ENCODE measurements at places on chromosomes 16 and 17. TPM values are rescaled to one million over a fixed set of nuclear protein-coding genes. Genes with fewer than 3 reads are reported as not detected.

Gene EVPL
- total RNA-seq: not detected

Gene ANKRD40CL
- total RNA-seq: not detected

Gene PRRT2
- 6.7 TPM for total RNA-seq

DNA sequence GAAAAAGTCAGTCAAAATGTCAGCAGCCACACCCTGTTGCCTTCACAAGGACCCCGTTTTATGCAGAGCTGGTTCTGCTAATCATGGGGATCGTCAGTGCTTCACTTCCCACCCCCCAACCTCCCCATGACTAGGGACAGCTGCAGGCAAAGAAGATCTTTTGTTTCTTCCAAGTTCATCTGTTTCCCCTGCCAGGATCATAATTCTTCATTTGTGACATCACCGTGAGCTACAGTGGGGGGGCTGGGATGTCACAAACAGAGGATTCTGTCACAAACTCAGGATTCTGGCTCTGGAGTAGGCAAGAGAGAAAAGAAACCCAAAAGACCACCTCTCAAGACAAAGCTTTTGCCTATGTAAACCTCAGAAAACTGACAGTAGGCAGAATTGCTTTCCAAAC is 24.7 kb downstream of the DNAJC7 start:
- no peak for DNase-seq

GRCh38 chr17:80204626-80205468 is 15.3 kb downstream of the SGSH start:
- DNase-seq: no peak

DNA sequence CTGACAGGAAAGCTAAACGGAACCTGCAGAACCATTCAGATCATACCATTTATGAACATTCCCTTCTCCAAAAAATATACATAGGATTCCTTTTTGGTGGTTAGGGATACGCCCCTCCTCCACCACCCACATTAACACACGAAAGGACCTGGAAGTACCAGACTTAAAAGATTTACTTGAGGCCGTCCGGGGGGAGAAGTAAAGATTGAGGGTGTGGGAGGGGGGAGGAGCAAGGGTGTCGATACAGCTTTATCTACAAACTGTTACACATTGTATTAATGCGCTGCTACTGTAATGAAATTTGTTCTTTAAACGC is 537 bp downstream of the PALB2 start:
- DNase-seq: no peak

Gene PYY
- total RNA-seq: not detected

GRCh38 chr16:10514369-10515055 is 65.9 kb downstream of the EMP2 start:
- peak; percentile 30 for DNase-seq

Gene DLX4
- total RNA-seq: not detected

Gene CFAP97D1
- 0.16 TPM for total RNA-seq

DNA sequence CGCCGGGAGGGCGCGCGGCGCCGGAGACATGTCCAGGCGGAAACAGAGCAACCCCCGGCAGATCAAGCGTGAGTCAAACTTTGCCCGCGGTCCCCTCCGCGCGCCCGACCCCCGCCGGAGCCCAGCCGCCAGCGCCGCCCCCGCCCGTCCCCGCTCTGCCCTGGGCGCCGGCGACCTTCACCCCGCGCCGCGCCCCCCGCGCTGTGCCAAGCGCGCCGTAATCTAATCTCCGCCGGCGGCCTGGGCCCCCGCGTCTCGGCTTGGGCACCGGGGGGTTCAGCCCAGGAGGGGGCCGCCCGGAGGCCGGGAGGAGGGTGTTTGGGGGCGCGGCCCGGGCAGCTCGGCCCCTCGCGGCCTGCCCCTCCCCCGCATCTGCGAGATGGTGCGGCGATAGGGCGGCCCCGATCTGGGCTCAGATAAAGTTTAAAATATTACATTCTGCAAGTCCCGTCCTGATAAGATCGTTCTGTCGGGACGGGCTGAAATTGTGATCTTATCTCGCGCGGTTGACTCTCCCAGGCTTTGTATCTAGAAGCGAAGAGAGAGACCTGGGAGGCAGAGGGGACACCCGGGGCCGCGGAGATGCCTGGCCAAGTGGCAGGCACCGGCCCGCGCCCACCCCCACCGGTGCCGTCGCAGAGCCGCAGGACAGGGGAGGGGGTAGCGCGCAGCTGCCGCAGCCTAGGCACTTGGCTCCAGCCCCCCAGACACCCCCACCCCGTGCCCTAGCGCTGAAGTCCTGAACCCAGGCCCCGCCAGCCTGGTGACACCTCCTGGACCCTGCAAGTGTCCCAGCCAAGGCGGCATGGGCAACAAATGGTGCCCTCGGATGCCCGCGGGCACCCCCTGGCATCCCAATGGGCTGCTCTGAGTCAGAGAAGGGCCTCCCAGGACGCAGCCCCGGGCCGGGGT is 787 bp downstream of the ZFPM1 start:
- no peak for DNase-seq

- DNase-seq: no peak
These were observed 41.6 kb downstream of the MAPT start for GRCh38 chr17:45935710-45936509.

Gene KRTAP4-9
- total RNA-seq: not detected

DNA sequence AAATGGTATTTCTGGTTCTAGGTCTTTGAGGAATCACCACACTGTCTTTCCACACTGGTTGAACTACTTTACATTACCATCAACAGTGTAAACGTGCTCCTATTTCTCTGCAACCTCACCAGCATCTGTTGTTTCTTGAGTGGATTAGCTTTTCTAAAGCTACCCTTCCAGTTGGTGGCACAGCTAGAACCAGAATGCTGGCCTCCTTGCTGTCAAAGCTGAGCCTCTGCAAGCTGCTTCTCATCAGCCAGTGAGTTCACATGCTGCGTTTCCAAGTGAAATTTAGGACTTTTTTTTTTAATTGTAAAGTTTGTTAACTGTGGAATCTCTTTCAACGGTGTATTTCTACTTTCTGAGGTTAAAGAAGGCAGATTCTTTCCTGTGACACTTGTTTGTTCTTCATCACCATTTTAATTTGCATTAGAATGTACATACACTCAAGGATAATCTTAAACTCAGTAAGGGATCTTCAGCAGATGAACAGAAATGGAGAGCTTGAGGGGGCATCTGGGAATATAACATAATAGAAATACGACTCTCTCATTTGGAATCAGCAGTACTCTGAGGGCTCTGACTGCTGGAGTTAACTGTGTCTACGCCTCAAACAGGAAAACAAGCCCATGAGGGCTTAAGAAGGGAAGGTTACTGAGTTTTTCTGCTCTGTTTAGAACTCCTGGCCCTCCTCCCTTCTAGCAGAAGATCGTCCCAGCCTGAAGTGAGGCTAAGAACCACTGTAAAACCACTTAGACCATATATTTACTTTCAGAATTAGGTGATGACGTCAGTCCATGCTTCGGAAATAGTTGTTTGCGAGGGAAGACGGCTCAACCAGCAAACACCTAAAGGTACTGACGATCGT is 148.4 kb upstream of the FAM20A start:
- no peak for DNase-seq

DNA sequence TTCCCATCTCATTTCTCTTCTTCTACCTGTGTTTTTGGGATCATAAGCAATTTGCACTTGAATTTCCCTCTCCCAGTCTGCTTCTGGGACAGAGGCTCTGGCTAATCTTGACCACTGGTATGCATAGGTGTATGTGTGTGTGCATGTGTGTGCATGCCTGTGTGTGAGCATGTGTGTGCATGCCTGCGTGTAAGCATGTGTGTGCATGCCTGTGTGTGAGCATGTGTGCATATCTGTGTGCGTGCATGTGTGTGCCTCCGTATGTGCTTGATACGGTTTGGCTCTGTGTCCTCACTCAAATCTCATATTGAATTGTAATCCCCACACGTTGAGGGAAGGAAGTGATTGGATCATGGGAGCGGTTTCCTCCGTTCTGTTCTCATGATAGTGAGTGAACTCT is 77.7 kb downstream of the HAPSTR1 start:
- no peak for DNase-seq

Gene DHX40
- 29.8 TPM for total RNA-seq

GRCh38 chr17:78390241-78391050 is 12.0 kb downstream of the PGS1 start:
- DNase-seq: peak; percentile 99

- DNase-seq: peak; percentile 27
These were observed 12.9 kb downstream of the TRPV2 start for GRCh38 chr17:16428098-16428882.

DNA sequence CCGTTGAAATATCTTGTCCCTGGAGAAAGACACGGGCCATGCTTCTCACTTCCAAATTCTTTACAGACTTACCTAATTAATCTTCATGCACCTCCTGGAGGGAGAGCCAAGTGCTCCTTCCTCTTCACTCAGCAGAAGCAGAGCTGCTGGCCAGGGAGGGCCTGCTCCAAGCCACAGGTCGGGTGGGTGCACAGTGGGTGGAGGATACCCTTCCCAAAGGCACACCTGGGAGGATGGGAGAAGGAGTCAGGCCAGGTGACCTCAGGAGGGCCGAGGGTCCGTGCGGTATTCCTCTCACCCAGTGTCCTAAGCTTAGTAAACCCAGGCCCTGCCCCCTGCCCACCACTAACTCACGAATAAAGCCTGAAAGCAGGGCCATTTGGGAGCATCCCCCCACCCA is 171.3 kb upstream of the RPL38 start:
- DNase-seq: no peak

DNA sequence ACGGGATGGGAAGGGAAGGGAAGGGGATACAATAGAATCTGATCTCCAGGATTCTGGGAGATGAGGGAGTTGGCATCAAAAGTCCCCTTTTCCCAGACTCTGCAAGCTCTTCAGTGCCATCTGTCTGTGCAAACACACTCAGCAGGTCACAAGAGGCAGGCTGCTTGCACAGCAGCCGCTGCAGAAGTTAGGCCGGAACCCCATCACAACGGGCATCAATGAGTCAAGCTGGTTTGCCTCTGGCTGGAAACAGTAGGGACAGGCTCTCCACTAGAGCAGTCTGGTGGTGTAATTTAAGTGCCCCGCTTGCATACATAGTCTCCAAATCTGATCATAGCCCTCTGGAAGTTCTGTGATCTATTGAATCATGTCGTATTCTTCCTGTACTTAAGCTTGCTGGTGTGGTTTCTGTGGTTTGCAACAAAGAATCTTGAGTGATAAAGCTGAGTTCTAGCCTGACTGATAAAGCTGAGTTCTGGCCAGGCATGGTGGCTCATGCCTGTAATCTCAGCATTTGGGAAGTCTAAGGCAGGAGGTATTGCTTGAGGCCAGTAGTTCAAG is 33.7 kb upstream of the KDM8 start:
- peak; percentile 99 for DNase-seq

Gene GUCY2D
- total RNA-seq: not detected

- DNase-seq: no peak
These were observed 14.3 kb downstream of the NME2 start for GRCh38 chr17:51180486-51180885.

Gene MEAK7
- 36.1 TPM for total RNA-seq

Gene RASL10B
- total RNA-seq: 19.1 TPM

DNA sequence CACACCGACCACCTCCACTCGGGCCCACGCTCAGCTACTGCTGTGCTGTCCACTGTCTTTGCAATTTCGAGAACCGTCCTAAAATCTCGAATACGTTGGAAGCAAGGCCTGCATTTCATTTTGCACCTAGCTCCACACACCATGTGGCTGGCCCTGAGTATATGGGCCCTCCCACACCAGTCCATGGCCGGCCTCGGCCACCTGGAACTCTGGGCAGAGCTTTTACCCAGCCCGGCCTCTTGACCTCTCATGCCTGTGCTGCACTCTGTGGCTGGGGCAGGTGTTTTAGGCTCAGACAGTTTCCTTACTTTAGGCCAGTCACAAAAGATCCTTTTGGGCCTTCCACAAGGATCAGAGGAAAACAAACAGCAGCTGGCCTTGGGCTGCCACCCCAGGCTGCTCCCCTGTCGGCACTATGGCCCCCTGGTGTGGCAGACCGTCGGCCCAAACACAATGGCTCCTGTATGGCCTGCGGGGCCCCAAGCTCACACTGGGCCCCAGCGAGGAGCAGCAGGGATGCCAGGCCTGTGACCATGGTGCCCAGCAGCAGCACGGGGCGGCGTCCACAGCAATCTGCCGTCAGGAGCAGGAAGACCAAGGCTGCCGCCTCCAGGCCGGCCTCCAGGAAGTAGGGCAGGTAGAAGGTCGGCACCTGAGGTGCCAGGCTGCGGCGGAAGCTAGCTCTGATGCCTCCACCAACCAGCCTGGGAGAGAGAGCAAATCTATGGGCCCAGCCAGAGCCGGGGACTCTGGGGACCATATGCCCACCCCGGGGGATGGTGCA is 2.5 kb downstream of the SLC22A31 start:
- no peak for DNase-seq

Gene IRX6
- not detected for total RNA-seq

GRCh38 chr16:86806181-86806837 is 228.0 kb downstream of the FOXL1 start:
- no peak for DNase-seq

- DNase-seq: peak; percentile 71
These were observed 13.7 kb downstream of the RARA start for GRCh38 chr17:40322358-40323315.

Gene TPSB2
- total RNA-seq: not detected

DNA sequence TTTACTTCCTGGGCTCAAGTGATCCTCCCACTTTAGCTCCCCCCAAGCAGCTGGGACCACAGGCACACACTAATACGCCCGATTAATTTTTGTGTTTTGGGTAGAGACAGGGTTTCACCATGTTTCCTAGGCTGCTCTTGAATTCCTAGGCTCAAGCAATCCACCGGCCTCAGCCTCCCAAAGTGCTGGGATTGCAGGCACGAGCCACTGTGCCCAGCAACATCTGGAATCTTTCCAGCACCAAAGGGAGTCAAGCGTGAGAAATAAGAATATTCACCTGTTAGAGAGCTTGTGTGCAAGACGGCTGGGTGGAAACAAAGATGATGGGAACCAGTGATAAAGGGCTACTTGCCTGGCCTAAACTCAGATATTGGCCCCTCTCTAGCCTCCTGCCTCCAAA is 14.2 kb upstream of the ALOX12B start:
- DNase-seq: no peak

Gene ST6GALNAC1
- total RNA-seq: not detected

- DNase-seq: no peak
These were observed 8.4 kb downstream of the FOXN1 start for GRCh38 chr17:28514561-28515002.

DNA sequence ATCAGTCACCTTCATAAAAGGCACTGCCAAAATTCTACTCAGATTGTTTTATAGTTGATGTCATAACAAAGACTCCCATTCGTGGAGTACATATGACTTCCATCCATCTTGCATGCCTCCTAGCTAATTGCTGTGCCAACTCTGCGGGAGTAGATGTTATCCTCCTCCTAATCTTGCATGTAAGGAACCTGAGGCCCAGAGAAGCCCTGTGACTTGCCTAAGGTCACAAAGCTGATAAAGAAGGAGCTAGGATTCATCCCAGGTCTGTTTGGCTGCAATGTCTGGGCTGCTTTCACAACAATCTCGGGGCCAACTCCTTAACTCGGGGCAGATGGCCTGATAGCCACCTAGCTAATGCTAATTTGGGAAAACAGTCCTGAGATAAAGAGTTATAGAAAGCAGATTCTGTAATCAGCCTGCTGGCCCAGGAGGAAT is 87.3 kb downstream of the YPEL2 start:
- DNase-seq: no peak

Gene SLFN13
- 2.7 TPM for total RNA-seq

Gene CMTM3
- total RNA-seq: 62.4 TPM

All from astrocyte (in vitro differentiated cells and primary cell).